Cerebellar nuclear complex (tissue), 1 donor: ENCODE measurements at places on chromosomes 2 and 18.

DNA sequence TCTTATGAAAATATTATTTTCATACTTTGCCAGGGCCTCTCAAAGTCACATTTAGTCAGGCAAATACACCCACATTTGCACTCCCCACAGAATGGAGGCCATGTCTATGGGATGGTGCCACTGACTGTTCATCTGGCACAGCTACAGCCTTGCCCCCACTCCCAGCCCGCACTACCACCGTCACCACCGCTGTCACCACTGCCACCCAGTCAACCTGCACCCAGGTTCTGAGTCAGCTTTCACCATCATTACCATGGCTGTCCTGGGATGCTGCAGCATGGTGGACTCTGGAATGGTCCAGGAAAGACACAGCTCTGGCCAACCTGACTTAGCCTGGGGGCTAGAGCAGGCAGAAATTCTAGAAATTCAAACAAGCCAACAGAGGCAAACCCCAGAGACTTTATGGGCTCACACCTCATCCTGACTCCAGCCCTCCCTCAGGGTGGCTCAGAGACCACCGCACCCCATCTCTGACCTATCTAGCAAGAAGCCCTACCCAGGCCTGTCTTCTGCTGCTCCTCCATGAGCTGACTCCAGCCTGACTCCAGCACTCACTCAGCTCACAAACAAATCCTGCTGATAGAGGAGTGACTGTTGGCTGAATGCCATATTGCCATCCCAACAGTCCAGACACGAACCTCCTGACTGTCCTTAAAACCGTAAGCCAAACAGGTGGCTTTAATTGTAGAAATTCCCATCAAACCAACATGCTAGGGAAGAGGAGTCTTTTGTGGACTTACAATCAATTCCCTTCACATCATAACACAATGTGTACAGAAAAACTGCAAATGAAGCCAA is 28.0 kb downstream of the DNER start:
- no peak for DNase-seq

DNA sequence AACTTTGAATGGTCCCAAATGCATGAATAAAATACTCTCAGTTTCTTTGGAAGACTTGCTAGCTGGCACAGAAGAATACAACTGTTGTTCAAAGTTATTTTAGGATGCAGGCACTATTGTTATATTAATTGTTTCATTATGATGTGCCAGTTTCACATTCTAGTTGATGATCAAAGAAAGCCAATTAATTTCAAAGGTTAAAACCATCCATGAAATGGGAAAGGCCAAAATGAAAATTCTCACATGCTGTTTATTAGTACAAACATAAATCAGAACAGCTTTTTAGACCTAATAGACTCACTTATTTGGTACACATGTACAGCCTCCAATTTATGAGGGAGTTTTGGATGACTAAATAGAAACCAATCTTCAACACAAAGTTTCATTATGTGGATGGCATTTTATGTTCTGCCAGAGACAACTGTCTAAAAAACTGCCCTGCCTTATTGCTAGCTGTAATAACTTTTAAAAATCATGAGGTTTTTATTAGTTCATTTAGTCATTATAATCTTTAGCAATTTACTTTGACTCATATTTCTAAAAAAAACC is 42.2 kb downstream of the RFTN2 start:
- DNase-seq: no peak

- no peak for DNase-seq
Measured at GRCh38 chr18:11784674-11785304, 66.4 kb upstream of the CHMP1B start.

DNA sequence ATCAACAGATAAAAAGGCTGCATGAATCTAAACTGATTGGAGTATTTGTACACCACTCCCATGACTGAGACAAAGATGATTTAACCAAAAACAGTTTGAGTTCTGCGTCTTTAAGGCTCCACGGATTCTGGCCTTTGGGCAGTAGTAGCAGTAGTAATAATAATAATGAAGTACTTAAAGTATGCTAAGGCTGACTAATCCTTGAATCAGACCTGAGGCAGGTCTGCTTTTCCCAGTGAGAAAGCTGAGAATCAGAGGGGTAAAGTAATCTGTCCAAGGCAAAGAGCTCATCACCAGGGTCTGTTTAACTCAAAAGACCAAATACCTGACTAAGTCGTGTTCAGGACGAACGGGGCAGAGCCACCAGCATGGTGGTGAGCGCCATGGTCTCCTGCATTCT is 61.4 kb downstream of the ID2 start:
- DNase-seq: no peak

DNA sequence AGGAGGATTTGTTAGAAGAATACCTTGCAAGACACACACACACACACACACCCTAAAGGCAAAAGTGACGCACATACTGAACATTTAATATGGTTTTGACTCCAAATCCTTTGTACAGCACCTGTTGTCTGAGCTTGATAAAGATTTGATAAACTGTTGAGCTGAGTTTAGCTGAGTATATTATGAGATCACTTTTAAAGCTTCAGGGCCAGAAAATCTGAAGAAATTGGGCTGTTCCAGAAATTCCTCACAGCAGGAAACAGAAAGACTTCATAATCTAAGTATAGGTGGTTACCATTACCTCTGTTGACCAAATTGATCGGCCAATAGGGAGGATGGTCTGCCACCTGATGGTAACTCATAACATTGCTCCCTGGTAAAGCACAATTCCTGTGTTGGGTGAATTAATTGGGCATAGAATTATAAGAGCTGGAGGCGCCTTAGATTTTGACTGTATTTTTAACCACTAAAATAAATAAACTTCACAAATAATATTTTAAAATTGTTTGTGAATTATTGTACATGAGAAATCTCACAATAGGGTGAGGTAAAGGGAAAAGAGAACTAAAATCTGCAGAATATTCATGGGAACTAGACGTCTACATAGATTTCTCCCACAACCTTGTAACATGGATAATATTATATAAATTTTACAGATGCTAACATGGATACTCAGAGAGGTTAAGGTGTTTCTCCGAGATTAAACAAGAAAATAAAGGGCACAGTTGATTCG is 21.8 kb upstream of the RPIA start:
- no peak for DNase-seq

DNA sequence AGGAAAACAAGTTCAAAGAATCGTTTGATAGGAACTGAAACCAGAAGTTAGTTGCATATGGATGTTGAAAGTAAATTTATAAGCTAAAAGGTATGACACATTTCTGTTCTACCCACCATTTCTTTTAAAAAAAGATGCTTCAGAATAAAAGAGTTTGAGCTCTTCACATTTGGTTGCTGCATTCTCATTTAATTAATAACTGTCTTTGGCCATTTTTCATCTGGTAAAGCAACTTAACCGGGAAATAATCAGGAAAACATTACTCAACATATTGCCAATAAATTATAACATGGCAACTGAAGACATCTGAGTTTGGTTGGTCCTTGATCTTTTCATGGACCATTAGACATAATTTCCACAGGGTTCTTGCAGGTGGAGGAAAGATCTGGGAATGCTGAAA is 180.2 kb upstream of the TWIST2 start:
- DNase-seq: no peak

GRCh38 chr2:236718207-236718992 is 148.8 kb downstream of the ACKR3 start:
- no peak for DNase-seq

DNA sequence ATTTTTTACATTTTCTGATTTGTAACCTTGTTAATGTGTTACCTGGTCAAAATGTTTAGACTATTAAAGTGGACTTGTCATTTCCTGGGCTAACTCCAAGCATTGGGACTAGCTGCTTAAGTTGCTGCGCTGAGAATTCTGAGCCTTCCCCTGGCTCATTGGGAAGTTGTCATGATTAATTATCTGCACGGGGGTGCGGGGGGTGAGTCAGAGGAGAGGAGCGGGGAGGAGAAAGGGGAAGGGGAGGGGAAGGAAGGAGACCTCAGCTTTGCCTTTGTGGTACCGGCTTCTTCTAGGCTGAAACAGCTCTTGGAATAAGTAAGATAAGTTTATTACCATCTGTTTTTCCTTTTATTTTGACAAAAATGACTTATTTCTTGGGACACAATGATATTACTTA is 52.9 kb upstream of the APCDD1 start:
- no peak for DNase-seq

GRCh38 chr2:12774395-12774727 is 57.6 kb downstream of the TRIB2 start:
- DNase-seq: no peak

DNA sequence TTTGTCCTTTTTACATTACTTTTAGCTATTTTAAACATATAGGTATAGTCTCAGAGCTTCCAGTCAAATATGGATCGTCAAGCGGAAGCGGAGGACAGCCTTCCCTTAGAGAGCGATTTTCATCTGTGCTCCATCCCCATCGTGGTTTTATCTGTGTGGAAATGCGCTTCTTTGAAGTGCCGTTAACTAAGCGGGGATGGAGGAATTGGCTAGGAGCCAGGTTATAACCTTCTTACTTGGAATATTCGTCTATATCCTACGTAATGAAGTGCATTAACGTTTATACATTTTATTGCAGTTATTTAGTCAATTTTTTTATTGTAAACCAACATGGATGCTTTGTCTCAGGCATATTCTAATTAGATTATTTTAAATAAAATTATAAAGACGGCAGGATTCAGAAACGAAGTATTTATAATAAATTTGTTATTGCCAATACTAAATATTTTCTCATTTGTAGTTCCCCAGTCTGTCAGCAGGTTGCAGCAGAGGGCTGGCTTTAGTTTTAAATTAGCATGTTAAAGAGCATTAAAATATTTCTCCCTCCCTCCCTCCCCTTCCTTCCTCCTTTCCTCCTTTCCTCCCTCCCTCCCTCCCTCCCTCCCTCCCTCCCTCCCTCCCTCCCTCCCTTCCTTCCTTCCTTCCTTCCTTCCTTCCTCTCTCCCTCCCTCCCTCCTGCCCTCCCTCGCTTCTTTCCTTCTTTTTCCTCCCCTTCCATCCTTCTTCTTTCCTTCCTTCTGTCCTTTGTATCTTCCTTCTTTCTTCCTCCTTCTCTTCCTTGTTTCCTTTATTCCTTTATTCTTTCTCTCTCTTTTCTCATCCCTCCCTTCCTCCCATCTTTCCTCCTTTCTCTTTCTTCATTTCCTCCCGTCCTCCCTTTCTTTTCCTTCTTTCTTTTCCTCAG is 80.6 kb upstream of the DOCK10 start:
- no peak for DNase-seq
